Peyer's patch (tissue), 4 donors: ENCODE measurements at places on chromosomes 4 and X. TPM values are rescaled to one million over a fixed set of nuclear protein-coding genes. Genes with fewer than 3 reads are reported as not detected.

The CSAG1 gene
- total RNA-seq = not detected

DNA sequence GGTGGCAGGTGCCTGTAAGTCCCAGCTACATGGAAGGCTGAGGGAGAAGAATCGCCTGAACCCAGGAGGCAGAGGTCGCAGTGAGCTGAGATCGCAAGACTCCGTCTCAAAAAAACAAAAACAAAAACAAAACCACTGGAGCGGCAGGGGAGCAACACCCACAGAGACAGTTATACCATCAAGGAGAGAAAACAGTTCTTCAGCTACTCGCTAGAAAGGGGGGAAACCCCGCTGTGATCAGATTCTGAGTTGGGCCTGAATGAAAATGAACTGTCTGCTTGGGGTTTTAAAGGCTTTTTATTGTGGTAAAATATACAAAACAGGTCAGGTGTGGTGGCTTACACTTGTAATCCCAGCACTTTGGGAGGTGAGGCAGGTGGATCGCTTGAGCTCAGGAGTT lies 16.8 kb upstream of the IRAK1 start:
- no peak for DNase-seq

- DNase-seq = no peak
Observed at GRCh38 chr4:108126806-108127205, 41.9 kb downstream of the LEF1 start.

DNA sequence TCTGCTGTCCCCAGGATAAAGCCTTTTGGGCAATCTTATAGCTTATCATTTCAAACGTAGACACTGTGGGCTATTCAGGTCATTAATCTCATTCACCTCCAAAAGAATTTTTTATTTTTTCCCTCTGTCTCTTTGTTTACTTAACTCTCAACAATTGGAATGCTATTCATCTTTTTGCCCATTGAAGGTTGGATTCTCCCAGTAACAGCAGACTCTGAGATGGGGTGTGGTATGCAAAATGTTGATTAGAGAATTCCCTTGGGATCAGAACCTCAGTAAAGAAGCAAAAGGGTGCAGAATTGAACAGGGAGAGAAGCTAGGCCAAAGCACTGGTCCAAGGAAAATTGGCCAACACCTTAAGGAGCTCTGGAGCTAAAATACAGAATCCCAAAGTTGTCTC lies 60.4 kb downstream of the CAMK2D start:
- no peak for DNase-seq

The MAGEA4 gene
- not detected for total RNA-seq

- no peak for DNase-seq
Observed at GRCh38 chr4:120434756-120435155, 368.1 kb upstream of the MAD2L1 start.
